ENCODE measurements at places on chromosomes 12 and 14.

DNA sequence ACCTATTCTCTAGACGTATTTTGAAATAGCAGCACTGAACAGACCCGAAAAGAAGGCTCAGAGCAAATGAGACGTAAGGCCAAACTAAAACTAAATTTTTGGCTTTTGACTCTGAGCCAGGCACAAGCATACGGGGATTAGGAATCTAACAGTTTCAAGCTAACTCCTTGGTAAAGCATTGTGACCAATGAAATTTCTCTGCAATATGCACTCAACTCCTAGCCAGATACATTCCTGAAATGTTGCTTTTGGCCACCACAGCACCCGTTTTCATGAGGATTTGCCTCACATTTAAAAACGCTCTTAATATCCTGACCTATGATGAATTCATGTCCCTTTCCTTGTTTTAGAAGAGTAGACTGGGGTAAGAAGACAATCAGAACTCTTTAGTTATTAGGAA is 53.1 kb upstream of the NPFF start:
- no peak for DNase-seq

DNA sequence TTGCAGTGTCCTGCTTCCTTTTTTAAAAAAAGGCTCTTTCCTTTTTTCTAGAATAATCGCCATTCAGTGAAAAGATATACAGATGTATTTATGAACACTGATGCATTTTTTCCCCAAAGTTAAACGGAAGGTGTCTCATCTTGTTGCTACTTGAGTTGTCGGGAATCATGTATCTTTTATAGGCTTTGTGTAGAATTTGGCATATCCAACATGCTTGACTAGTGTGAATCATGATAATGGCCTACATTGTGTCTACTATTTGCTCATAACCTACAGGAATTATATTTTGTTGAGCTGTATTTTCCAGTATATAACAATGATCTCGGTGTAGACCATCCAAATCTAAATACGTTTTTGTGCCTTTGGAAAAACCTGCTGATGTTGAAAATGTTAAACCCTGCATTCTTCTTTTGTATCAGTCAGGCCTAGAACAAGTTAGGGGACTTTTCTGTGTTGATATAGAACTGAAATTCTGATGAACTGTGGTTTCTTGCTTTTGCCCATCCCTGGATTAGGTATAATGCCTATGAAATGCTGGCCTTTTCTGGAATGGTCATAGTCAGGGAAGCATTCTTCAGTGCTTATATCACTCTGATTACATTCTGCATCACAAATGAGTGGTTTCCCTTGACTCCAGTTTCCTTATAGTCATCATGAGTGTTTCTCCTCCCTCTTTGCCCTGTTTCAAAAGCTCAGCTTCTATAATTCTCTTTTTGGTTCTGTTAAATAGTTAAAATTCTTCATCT is 10.8 kb downstream of the BMAL2 start:
- no peak for DNase-seq

DNA sequence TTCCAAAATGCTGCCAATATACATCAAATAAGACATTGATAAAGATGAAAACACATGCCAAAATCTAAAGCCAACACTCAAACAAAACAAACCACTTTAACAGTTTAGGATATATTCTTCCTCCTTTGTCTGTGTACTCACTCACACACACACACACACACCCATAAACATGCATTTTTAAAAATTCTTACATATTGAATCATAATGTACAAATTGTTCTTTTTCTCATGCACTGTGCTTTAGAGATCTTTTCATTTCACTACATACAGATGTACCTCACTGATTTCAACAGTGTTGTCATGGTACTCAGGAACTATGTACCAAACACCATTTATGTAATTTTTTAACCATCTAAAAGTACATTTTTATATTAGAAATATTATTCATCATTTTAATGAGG is 9.5 kb upstream of the RERG start:
- no peak for DNase-seq

DNA sequence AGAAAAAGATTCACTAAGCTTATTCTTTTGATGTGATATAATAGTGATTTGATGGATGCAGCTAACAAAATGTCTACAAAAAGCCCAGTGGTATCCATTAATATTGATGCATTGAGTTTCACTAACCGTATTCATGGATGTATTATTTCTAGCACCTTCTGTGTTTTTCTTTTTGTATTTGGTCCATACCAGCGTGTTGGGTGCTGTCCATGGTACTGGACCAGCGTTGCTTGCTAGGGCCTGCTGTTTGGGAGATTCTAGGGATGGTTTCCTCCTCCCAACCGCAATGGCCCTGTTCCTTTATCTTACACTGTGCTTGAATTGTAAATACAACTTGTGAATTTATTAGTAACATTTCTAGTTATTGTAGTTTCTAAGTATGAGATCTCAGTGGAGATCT is 31.7 kb downstream of the ANO4 start:
- peak; percentile 31 for DNase-seq

All from hematopoietic multipotent progenitor cell treated with erythropoietin and hydrocortisone succinate and interleukin-3 and kit ligand, for 8 days (in vitro differentiated cells).